ENCODE measurements at places on chromosomes 13 and 19.
A peak's percentile ranks its signal among the peaks of the same experiment; 100 is the strongest.

- DNase-seq = no peak
Observed at GRCh38 chr13:76816394-76816793, 69.8 kb downstream of the KCTD12 start.

DNA sequence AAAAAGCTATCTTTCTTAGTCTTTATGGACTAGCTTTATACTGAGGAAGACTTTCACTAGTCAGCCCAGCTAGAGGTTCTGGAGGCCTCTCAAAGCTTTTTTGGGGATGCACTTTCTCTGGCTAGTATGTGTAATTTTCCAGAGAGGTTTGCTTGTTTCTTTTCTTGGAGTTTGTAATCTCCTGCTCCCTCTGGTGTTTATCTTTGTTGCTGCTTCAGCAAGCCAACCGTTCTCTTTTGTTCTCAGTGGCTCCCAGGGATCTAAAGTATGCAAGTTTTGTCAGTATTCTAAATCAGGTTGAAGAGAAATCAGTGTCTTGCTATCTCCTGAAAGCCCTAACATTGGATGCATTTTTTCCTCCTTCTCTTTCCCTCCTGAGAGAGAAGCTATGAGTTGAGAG lies 121.1 kb upstream of the MYO16 start:
- DNase-seq = peak; percentile 1

- DNase-seq = no peak
Observed at GRCh38 chr19:16951529-16951928, 62.7 kb downstream of the F2RL3 start.

- no peak for DNase-seq
Observed at GRCh38 chr13:33208290-33209220, 77.0 kb downstream of the STARD13 start.

GRCh38 chr19:12603714-12604113 lies 6.9 kb downstream of the ZNF490 start:
- DNase-seq = peak; percentile 23

- DNase-seq = peak; percentile 68
Observed at GRCh38 chr19:18589380-18590272, 1.0 kb downstream of the REX1BD start.

- no peak for DNase-seq
Observed at GRCh38 chr19:58248886-58249285, 20.2 kb downstream of the ZNF544 start.

DNA sequence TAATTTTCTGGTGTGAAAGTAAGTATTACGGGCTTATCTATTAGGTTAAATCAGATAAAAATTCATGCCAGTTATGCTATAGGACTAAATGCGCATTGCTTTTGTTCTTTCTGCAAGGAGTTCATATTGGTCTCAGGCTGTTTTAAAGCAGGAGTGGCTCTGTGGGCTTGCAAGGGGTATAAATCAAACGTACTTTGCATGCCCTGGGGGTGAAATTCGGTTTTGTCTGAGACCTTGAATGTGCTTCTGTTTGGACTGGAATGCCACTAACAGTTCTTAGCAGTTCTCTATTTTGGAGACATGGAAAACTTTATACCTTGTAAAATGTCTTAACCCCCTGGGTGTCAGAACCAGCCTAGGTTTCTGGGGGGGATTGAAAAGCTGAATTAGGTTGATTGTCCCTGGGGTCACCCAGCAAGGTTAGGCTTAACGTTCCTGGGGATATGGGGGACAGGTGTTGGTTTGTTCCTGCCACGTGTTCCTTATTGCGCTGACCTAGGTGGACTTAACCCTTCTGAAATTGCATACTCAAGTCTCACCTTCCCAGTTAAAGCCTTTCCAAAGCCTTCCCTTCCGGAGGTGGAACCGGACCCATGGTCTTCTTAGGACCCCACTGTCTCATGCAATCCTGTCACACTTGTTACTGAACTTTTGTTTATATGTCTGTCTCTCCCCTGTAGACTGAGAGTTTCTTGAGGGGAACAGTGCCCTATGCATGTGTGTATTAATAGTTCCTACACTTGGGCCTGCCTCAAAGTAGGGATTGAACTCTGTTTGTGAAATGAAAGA lies 182.2 kb downstream of the LMO7 start:
- no peak for DNase-seq

DNA sequence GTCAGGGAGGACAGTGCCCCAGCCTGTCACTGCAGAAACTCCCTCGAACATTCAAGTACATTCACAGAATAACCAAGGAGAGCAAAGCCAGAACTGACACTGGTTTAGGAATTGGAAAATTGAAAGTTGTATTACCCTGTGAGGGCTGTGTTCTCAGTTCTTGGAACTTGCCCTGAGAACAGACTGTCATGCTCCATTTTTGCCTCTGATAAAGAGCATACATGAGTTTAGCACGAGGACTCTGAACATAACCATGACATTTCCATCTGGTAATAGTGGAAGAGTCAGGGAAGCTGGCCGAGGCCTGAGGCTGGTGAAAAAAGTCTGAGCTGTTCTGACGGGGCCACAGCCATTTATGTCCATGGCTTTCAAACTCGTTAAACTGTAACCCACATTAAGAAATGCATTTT lies 15.2 kb upstream of the SLC25A30 start:
- DNase-seq = no peak

GRCh38 chr19:23991170-23991569 lies 76.5 kb downstream of the ZNF726 start:
- no peak for DNase-seq

DNA sequence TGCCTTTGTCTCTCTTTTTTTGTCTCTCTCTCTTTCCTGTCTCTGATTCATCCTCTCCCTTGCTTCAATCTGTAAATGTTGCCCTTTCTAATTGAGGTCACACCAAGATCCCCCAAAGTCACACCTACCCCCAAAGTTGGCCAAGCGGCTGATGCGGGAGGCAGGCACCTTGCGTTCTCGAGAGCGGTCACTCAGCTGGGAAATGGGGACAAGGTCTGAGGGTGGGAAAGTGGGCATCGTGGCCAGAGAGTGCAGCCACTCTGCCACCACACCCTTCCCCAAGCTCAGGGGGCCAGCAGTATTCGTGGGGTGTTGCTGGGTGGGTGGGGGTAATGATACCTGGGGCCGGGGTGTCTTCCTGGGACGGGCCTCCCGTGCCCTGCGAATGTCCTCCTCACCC lies 2.7 kb downstream of the COQ8B start:
- DNase-seq = no peak

DNA sequence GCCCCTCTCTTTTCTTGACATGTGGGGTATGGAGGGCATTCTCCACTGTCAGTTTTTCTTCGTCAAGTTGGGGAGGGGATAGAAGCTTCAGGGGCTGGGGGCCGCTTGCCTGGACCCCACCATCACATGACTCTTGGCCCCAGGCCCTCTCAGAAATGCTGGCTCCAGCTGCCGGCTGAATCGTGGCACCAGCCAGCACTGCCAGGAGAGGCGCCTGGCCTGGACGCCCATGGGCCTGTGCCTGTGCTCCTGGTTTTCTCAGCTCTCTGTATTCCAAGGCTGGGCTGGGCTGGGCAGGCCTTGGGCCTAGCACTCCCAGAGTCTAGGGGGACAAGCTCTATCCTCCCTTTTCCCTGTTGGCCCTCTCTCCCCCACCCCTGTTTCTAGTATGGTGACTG lies 38.6 kb downstream of the LYL1 start:
- no peak for DNase-seq

GRCh38 chr19:5926641-5927440 lies 12.8 kb downstream of the CAPS start:
- DNase-seq = peak; percentile 88

GRCh38 chr13:37168926-37169325 lies 63.5 kb upstream of the CSNK1A1L start:
- no peak for DNase-seq

- peak; percentile 1 for DNase-seq
Observed at GRCh38 chr13:66748712-66749111, 481.4 kb downstream of the PCDH9 start.

- DNase-seq = no peak
Observed at GRCh38 chr19:47113850-47114651, 475 bp upstream of the ZC3H4 start.

- peak; percentile 91 for DNase-seq
Observed at GRCh38 chr13:31477961-31478360, 261.4 kb upstream of the RXFP2 start.

- DNase-seq = no peak
Observed at GRCh38 chr13:99614465-99614885, 113.2 kb downstream of the TM9SF2 start.

- DNase-seq = no peak
Observed at GRCh38 chr19:50962245-50962644, 7.1 kb downstream of the KLK6 start.

DNA sequence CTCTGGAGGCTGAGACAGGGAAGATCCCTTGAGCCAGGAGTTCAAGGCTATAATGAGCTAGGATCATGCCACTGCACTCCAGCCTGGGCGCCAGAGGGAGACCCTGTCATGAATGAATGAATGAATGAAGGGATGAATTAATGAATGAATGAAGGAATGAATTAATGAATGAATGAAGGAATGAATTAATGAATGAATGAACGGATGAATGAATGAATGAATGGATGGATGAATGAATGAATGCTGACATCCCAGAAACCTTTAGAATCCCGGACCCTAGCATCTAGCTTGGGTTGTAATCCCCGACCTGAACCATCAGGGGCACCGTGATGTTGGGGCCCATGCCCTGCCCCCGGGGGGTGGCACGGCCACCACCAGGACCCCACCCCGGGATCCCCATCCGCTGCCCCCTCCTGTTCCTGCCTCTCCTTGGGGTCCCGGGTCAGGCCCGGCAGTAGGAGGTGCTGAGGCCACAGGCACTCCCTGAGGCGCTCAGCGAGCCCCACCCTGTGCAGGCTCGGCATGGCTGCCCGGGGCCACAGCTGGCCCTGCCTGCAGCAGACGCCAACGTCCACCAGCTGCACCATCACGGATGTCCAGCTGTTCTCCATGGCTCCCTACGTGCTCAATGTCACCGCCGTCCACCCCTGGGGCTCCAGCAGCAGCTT lies 3.4 kb downstream of the EBI3 start:
- DNase-seq = no peak

DNA sequence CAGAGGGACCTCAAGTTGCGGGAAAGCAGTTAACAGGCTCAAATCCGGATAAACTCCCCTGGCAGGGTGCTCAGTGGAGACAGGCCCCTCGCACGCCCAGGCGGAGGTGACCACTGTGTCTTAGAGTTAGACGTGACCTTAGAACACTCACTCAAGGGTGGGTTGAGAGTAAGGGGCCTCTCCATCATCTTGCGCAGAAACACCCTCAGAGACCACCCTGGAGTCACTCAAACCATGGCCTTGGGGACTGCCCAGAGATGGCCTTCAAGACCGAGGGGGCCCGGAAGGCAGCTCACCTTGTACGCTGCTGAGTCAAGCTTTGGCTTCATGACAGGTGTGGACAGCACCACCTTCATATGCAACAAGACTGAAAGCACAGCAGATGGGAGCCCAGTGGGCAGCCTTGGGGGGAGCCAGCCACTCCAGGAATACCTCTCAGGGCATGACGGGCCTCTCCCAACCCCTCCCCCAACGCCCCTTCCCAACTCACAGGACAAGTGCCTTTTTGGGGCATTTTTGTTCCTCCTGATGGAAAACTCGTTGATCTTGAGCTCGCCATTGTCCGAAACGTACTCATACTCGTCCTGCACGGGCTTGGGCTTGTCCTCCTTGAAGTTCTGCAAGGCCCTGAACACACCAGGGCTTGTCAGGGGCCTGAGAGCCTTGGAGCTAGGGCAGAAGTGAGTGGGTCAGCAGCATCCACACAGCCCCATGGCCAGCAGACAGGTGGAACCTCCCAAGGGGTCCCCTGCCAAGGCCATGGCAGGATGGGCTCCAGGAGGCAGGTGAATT lies 229.2 kb downstream of the TUBA3C start:
- DNase-seq = no peak

- no peak for DNase-seq
Observed at GRCh38 chr19:53809518-53810186, 14.5 kb downstream of the NLRP12 start.

DNA sequence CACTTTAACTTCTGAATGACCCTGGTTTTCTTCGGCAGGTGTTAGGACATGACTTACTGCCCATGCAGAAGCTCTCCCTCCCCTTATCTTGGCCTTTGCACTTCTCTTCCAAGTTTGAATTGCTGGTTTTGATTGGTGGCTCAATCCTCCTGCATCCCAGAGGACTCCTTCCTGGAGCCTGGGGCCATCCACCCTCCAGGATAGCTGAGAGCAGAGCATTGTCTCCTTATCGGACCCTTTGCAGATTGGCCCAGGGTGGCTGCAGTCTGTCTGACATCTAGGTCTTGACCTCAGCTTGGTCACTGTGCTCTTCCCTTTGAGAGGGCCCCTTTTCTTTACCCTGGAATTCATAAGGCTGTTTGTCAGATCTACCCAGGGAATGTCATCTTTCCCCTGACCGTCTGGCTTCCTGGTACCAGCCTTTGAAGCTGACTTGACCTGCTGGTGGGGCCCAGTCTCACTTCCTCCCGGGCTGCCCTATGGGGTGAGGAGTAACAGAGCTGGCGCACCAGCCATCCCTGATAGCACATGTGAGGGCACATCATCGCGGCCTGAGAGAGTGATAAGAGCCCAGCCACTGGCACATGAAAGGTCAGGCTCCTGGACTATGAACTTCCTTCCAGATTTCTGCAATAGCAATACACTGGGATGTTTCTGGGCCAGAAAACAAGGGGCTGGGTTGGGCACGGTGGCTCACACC lies 172.9 kb upstream of the UBL3 start:
- no peak for DNase-seq

GRCh38 chr19:13060964-13061927 lies 41.4 kb downstream of the LYL1 start:
- DNase-seq = peak; percentile 76

DNA sequence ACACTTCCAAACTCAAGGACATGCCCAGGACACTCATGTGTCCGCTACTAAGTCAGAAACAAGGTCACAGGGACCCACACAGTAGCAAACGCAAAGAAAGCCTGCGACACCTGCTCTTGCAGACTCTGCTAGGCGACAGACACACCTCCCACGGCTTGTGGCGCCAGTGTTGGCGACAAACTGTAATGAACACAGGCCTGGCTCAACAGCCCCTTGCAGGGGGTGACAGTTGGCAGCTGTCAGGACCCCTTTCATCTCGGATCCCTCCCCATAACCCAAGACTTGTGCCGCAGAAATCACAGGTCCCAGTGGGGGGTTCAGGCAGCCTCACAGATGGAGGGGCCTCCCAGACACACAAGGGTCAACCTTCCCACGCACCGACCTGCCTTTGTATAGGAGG lies 364 bp downstream of the CKM start:
- no peak for DNase-seq

GRCh38 chr13:30004204-30004603 lies 153.8 kb upstream of the UBL3 start:
- DNase-seq = no peak

GRCh38 chr19:14683439-14683838 lies 6.4 kb upstream of the ZNF333 start:
- DNase-seq = no peak

GRCh38 chr19:49875857-49876421 lies 1.2 kb downstream of the AKT1S1 start:
- DNase-seq = peak; percentile 48

- peak; percentile 33 for DNase-seq
Observed at GRCh38 chr19:13935765-13936510, 2.3 kb downstream of the PODNL1 start.

- no peak for DNase-seq
Observed at GRCh38 chr19:16473875-16474392, 2.2 kb upstream of the EPS15L1 start.

GRCh38 chr13:110450941-110451730 lies 110.4 kb downstream of the RAB20 start:
- no peak for DNase-seq

GRCh38 chr13:67343777-67344176 lies 113.6 kb upstream of the PCDH9 start:
- DNase-seq = no peak

Data from fibroblast of upper back skin (primary cell).